T follicular helper cell (primary cell): ENCODE measurements at places on chromosomes 3 and 15.

DNA sequence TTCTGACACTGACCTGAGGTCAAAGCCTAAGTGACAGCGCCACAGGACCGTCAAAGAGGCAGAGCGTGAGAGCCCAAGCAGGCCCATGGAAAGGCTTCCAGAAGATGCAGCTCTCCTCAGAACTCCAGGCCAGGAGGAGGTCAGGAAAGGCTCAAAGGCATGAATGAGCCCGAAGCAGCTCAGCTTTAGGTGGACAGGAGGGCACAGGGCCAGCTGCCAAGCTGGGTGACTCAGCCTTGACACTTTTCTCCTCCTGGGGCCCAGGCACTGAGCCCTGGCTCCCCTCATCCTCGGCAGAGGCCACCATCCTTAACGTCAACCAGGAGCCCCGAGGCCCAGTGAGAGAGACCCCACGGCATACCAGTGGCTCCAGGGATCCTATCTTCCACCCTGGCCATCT lies 62.9 kb downstream of the ADCY5 start:
- no peak for DNase-seq

GRCh38 chr3:100537646-100538338 lies 45.4 kb downstream of the TMEM45A start:
- DNase-seq: no peak

DNA sequence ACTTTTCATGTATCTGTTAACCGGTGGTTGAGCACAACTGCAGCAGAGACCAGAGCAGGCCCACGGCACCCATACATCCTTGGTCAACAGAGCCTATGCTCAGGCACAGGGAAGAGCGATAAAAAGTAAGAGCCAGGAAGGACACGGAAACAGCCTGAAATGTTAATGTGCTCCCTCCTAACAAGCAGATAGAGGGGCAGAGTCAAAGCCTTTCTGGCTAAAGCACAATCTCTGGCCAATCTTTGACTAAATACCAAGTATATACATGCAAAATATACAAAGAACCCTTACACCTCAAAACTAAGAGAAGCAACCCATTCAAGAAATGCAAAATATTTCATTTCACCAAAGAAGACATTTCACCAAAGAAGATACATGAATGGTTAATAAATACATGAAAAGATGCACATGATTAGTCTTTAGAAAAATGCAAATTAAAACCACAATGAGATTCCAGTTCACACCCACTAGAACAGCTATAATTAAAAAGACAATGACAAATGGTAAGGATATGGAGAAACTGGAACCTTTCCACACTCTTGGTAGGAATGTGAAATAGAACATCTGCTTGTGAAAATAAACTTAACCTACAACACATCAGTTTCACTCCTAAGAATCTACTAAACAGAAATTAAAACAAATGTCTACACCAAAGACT lies 88.0 kb downstream of the OSBPL10 start:
- no peak for DNase-seq

DNA sequence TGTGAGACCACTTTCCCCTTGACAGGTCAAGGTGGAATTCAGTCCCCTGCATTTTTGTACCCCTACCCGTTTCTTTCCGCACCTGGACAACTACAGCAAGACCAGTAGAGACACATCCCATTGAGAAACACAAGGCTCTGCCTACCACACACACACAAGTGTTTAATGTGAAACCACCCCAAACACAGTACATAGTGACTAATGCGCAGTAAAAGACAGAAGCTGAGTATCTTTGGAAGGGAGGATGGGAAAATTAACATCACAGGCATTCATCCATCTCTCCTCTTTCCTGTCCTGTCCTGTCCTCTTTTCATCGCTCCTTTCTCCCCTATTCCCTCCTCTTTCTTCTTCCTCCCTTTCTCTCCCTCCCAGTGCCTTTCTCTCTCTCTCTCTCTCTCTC lies 64.8 kb downstream of the SCN11A start:
- no peak for DNase-seq

GRCh38 chr3:74518610-74519009 lies 95.8 kb downstream of the CNTN3 start:
- no peak for DNase-seq

- no peak for DNase-seq
Observed at GRCh38 chr3:69426291-69426966, 40.5 kb upstream of the FRMD4B start.

DNA sequence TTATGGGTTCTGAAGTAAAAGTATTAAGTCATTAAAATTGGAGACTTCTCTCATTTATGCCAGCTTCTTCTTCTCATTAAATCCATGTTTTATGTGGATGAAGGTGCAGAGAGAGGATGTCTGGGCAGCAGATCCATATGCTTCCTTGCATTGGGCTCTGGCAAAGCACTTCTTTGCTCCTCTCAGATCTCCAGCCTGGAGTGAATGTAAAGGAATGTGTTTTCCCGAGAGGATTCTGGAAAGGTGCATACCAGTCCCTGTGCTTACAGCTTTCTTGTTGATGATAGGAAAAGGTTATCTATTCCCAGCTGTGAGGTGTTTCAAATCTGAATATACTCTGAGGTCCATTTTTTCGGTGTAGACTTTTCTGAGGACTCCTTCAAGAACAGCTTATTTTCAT lies 79.9 kb upstream of the PEX5L start:
- no peak for DNase-seq

- no peak for DNase-seq
Observed at GRCh38 chr15:27787931-27788330, 311.2 kb downstream of the OCA2 start.

DNA sequence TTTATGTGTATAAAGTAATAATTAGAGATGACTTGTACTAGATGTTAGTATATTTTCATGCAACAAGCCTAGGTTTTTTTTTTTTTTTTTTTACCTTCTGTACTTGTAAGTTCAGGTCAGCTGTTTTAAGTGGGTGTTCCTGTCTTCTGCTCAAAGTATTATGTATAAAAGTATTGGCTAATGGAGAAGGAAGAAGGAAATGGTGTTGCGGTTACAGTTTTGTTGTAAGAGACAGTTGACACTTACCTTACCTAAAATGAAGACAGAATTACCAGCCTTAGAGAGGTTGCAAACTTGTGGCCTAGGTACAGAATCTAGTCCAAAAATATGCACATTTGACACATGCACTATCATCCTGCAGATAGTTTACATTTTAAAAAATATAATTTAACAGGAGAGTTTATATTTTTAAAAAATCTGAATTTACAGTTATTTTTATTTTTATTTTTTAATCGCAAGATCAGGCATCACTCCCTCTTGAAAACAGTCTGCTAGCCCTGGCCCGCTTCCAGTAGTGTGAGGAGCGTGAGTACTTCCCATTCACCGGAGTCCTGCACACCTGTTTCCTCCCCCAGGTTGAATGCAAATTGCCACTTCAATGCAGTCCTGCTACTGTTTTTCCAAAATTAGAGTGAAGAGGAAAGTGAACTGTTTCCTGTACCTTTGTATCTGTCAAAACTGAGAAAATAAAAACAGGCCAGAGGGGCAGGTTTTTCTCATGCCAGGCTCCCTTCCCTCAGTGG lies 224.3 kb upstream of the SOX2 start:
- DNase-seq: no peak

- no peak for DNase-seq
Observed at GRCh38 chr15:101018016-101018415, 98.9 kb downstream of the LRRK1 start.

DNA sequence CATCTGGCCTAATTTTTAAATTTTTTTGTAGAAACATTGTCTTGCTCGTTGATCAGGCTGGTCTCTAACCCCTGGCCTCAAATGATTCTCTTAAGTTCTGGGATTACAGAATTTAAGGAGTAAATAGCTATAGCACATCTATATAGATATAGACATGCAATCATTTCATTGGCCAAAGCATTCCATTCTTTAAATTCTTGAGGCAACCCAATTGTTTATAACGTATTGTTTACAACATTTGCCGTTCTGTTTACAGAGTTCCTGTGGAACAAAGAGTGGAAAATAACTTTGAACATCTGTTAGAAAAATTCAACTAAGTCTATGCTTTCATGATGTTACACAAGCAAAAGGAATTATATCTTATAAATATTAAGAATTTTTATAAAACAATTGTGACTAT lies 205.2 kb upstream of the ROBO2 start:
- DNase-seq: no peak

- no peak for DNase-seq
Observed at GRCh38 chr3:12521010-12521409, 24.3 kb downstream of the MKRN2OS start.

GRCh38 chr3:53046171-53047170 lies 598 bp upstream of the SFMBT1 start:
- DNase-seq: peak; percentile 37

DNA sequence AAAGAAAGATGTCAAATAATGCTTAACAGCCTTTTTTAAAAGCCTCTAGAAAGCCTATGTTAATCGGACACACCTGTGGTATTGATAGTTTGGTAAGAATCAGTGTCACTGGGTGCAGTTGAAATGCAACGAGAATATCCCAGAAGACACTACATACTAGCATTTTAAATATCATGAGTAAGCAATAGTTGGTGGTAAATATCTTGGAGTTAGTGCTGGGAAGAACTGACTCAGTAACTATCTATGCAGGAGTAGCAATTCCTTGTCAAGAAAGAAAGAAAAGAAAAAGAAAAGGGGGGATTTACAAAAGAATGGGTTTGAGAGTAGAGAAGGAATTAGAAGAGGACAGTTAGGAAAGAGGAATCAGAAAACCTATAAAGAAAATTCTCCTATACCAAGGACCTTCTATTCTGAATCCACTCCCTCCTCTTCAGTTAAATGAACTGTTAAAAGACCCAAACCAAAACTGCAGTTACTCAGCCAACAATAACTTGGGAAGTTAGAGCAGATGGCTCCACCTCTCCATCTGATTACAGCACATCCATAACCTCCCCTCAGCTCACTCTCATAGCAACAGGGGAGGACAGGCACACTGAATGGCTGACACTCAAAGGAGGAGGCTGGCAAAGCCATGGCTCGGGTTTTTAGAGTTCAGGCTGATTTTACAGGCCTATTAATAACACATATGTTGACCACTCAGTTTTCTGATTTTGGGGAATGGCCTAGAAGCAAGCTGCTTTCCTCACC lies 207.6 kb upstream of the MDFIC2 start:
- DNase-seq: no peak

DNA sequence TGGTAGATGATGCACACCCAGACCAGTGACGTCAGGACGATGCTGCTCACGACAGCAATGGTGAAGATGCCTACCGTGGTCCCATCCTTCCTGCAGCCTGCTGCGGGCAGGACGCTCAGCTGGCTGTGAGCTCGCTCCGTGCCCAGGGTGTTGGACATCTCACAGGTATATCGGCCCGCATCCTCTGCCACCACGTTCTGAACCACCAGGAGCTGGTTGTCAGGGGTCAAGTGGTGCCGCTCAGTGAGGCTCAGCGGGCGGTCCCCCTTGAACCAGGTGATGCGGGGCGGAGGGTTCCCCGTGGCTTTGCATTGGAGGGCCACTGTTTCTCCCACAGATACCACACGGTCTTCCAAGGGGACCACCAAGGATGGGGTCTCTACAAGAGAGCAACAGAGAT lies 117.8 kb downstream of the LRIG1 start:
- DNase-seq: no peak

DNA sequence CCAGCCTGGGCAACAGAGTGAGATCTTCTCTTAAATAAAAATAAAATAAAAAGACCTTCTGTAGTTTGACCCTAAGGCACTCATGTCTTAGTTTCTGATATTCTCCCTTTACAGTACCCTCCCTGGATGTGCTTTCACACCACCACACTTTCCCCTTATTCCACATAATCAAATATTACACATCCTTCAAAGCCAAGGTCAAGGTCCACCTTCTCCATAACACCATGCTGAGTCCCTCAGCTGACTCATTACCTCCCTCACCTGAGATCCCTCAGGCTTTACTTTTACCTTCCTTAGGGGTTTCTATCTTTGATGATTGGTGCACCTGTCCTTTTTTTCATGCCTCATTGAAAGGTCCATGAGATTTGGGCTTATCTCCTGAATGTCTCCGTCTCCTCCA lies 25.5 kb upstream of the MNS1 start:
- DNase-seq: no peak

- no peak for DNase-seq
Observed at GRCh38 chr3:134628884-134629283, 21.9 kb downstream of the KY start.

DNA sequence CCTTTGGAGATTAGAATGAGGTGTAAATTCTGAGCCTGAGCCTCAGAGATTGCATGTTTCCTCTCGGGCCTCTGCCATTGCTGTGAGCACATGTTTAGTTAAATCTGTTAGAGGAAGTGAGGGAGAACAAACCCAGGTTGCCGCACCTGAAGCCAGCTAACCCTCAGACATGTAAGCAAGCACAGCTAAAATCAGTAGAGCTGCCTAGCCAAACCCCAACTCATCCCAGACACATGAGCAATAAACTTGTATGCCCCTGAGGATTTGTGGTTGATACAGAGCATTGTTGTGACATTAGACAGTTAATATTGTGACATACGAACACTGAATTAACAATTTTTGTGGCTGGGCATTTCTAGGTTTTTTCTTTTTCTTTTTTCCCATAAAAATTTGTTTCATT lies 41.9 kb downstream of the NMD3 start:
- DNase-seq: no peak

DNA sequence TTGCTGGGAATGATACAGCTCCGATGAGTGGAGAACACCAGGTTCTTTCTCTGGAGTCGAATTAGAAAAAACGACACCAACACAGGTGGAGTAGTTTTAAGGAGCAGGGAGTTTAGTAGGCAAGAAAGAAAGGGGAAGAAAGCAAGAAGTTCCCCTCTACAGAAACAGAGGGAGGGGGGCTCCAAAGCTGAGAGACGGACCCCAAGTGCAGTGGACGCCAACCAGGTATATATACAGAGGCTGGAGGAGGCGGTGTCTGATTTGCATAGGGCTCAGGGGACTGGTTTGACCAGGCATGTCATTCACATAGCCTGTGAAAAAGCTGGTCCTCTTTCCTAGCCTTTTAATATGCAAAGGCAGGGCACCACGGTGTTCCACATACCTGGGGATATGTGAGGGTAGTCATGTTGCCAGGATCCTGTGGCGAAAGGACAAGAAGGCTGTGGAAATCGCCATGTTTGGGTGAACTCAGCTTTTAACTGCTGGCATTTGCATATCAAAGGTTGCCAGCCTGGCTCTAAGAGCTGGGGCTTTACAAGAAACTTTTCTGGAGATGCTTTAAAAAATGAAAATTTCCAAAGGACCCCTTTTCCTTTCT lies 887.4 kb upstream of the EPHA6 start:
- no peak for DNase-seq

- no peak for DNase-seq
Observed at GRCh38 chr15:70013656-70014313, 83.9 kb downstream of the TLE3 start.

DNA sequence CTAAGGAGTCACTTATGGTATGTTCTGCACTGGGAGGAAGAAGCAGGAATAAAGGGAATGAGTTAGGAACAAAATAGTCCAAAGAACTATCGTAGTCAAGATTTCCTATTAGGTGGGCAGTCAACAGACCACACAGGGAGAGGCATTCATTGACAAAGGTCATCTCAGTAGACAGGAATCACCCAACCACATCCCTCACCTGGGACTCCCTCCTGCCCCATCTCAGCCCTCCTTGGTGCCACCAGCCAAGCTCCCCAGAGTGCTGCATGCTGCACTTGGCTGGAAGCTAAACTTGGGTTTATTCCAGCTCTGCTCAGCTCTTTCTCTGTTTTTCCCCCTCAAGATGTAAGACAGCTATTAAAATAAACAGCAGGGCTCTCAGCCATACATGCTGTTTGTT lies 72.3 kb upstream of the CTNNB1 start:
- DNase-seq: no peak

- no peak for DNase-seq
Observed at GRCh38 chr15:33923446-33923845, 44.9 kb upstream of the CHRM5 start.

- DNase-seq: no peak
Observed at GRCh38 chr3:53166781-53167291, 5.8 kb downstream of the PRKCD start.

GRCh38 chr3:45139372-45140140 lies 6.6 kb downstream of the CDCP1 start:
- DNase-seq: no peak
